Activated naive CD4-positive, alpha-beta T cell (primary cell): ENCODE measurements at places on chromosomes 11 and 22.

DNA sequence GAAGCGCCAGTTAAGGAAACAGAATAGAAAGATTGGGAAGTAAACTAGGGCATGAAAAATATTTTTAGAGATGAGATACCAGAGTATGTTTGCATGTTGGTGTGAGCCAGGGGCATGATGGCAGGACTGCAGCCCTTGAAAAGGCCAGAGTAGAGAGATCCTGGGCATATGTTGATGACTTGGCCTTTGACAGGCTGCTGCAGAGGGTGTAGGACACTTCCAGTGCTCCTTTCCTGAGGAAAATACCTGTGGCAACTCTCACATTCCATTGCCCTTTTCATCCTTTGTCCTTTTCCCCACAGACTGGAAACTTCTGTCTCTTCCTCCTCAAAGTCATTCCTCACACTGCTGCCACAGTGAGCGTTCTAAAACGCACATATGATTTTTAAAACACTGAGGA lies 150.7 kb upstream of the CCDC90B start:
- no peak for DNase-seq

GRCh38 chr11:17972987-17973386 lies 39.9 kb downstream of the SERGEF start:
- DNase-seq, result no peak

DNA sequence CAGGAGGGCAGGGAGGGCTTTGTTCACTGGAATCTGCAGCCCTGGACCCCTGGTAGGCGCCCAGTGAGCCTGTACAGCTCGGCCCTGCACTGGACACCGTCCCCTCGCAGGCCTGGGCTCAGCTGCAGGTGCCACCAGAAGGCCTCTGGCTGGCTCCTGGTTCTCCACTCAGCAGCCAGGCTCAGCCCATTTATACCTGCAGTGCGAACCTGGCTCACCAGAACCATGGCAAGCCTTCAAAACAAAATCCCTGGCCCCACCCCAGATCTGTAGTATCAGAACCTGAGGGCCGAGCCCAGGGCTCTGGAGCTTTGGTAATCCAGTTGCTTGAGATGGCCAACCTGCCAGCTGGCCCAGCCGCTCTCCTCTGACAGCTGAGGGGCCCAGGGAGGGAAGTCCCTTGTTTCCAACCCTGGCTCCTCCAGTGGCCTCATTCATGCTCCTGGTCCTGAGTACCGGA lies 870 bp upstream of the FREY1 start:
- DNase-seq, result no peak

GRCh38 chr22:36863979-36864378 lies 3.2 kb downstream of the NCF4 start:
- DNase-seq, result no peak

- DNase-seq, result no peak
These were observed 6.8 kb upstream of the RGL4 start for GRCh38 chr22:23684026-23684425.

GRCh38 chr11:59716051-59716450 lies 2.4 kb upstream of the OR10V1 start:
- DNase-seq, result no peak

GRCh38 chr11:105357764-105358163 lies 218.2 kb upstream of the CARD18 start:
- DNase-seq, result no peak

GRCh38 chr11:20007386-20007785 lies 152.9 kb downstream of the DBX1 start:
- DNase-seq, result no peak

- DNase-seq, result no peak
These were observed 107.2 kb upstream of the E2F8 start for GRCh38 chr11:19347911-19348310.

DNA sequence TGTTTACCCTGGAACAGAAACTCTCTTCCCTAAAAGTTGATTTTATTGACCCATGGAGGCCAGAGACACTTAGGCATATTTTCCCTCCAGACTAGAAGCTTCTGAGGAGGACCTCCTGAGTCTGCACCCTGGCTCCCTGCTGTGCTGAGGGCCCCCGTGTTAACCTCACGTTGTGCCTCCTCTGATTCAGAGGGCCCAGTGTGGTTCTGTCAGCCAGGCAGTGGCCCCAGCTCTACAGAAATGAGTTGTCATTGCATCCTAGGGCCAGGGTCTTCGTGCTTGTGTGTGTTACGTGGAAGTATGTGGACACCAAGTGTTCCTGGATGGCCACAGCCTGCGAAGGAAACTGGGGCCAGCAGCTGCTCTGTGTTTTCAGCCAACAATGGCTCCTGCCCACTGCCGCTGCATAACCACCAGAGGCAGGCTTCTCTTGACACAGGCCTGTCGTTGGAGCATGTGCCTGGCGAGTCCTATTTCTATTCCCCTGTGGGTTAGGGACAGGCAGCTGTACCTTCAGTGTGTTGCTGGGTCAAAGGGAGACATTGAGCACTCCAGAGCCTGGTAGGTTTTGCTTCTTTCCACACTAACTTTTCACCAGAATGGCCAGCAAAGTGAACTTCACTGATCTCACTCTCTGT lies 44.5 kb downstream of the MED15 start:
- no peak for DNase-seq

DNA sequence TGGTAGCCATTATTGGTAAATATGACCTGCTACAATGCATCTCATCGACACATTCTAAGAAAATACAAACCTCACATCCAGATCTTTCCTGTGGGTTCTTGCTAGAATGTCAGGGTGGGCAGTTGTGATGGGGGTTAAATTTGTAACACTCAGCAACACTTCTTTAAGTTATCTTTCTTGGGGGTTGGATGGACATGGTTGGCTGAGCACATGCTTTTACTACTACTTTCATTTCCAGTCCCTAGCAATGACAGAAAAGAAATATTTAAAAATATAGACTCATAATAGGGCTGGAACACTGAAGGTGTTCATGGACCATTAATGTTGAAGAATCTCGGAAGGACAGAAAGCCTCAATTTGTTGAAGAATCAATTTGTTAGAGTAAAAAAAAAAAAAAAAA lies 57.6 kb downstream of the APOL3 start:
- no peak for DNase-seq

- no peak for DNase-seq
These were observed 11.1 kb downstream of the BACE1-AS start for GRCh38 chr11:117302228-117302627.

DNA sequence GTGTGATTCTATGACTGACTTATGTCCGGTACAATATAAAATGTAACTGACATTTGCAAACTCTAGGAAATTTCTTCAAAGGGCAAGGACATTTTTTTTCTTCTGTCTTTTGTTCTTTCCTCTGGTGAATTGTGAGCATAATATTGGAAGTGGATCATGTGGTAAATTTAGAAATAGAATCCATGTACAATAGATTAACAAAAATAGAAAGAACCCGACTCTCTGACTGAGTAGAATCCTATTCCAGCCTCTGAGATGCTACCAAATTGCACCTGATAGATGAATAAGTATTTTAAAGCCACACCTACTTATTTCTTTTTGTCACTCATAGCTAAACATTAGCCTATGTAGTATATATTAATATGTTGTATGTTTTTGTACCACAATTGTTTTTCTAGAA lies 860.3 kb downstream of the LUZP2 start:
- DNase-seq, result no peak

GRCh38 chr11:27977031-27977430 lies 130.9 kb downstream of the KIF18A start:
- no peak for DNase-seq

GRCh38 chr22:46866591-46866990 lies 104.1 kb downstream of the TBC1D22A start:
- DNase-seq, result no peak

- no peak for DNase-seq
These were observed 84.3 kb downstream of the IGLL1 start for GRCh38 chr22:23495614-23496444.

DNA sequence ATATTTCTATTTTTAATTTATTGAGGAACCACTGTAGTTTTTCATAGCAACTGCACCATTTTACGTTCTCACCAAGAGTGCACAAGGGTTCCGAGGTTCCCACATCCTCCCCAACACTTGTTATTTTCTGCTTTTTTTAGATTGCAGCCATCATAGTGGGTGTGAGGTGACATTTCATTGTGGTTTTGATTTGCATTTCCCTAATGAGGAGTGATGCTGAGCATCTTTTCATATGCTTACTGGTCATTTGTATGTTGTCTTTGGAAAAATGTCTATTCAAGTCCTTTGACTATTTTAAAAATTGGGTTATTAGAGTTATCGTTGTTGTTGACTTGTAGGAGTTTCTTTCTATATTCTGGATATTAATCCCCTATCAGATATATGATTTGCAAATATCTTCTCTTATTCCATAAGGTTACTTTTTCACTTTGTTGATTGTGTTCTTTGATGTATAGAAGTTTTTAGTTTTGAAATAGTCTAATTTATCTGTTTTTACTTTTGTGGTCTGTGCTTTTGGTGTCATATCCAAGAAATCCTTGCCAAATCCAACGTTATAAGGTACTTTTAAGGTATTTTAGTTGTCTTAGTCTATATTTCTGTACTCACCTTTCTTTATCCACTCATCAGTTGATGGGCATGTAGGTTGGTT lies 9.0 kb downstream of the NEAT1 start:
- no peak for DNase-seq

GRCh38 chr11:11581481-11581880 lies 40.3 kb downstream of the GALNT18 start:
- no peak for DNase-seq

DNA sequence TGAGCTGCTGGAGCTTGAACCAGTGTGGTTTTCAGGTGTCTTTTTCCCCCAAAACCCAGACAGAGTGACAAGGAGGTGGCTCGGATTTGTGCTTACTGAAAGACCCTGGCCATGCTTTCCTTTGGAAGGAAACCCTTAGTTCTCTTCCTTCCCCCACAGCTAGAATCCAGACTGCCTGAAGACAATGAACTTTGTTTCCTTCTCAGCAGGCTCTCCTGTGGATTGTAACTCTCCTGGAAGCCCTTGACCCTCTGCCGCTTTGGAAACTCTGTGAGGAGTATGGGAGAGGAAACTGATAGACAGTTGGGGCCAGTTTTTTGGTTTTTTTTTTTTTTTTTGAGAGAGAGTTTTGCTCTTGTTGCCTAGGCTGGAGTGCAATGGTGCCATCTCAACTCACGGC lies 62.1 kb upstream of the SESN3 start:
- DNase-seq, result no peak

- no peak for DNase-seq
These were observed 47.7 kb upstream of the EMID1 start for GRCh38 chr22:29157759-29158535.

DNA sequence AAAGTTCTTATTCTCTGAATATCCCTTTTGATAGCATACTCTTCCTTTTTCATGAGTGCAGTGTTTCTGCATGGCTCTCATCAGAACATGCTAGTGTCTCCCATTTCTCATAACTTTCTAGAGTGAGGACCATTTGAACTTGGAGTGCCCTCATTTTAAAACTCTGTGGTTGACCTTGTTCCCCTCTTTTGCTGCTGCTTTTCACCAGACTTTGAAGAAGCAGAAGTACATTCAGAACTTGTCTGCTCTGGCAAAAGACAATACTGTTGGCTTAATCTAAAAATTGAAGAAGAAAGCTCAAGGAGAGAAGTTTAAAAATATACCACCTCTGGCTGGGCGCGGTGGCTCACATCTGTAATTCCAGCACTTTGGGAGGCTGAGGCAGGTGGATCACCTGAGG lies 35.0 kb downstream of the PPARA start:
- no peak for DNase-seq

- DNase-seq, result no peak
These were observed 298.0 kb upstream of the PLET1 start for GRCh38 chr11:112558691-112559090.

DNA sequence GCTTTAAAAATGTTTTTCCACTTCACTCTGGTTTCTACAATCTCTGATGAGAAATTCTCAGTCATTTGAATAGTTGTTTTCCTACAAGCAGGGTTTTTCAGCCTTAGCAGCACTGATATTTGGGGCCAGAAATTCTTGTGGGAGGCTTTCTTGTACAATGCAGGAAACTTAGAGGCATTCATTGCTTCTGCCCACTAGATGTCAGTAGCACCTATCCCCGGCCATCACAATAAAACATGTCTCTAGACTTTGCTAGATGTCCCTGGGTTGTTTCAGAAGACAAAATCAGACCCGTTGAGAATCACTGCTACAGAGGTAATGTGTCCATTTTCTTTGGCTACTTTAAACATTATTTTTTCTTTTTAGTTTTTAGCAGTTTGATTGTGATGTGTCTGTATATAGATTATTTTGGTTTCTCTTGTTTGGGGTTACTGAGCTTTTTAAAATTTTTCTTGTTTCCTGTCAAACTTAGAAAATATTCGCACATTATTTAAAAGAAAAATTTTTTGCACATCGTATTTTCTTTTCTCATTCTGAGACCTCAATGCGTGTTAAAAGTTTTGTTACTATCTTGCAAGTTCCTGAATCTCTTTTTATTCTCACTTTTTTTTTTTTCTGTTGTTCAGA lies 60.8 kb upstream of the CCDC179 start:
- DNase-seq, result no peak

DNA sequence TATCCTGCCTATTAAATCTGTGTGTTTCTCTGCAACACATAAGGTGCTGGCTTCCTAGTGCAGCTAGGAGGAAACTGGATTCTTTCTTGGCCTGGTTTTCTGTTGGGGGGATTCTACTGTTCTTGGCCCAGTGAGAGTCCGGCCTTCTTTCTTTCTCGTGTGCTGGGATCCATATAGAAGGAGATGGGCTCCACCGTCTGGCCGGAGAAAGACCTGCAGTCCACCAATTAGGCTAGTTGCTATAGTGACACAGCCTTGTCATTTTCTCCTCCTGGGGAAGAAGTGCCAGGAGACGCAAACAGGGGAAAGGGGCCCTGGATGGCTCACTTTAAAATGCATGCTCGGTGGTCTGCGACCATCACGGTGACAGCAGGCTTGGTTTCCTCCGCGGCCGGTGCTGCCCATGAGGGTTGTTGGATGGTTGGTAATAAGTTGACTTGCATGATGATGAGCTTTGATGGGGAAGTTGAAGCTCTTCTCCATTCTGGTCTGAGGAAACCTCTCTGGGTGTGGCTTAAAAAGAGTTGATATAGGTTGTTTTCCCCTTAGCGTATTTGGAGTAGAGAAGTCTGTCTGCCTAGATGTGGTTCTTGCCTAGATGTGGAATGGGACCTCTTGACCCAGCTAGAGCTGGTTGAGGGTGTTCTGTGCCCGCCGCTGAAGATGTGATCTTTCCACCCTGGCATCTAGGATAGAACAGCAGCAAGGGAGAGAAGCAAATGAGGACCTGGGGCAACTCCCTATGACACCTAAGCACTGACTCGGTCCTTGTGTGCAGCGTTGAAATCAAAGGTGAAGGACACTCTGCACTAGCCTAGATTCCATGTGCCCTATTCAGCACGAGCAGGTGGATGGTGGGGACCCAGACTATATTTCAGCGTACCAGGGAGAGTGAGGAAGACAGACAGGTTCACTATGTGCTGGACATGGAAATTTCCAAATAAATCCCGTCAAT lies 1335.0 kb downstream of the BRD1 start:
- DNase-seq, result no peak

GRCh38 chr11:12075822-12076821 lies 34.3 kb upstream of the MICAL2 start:
- no peak for DNase-seq
